Stimulated activated naive CD8-positive, alpha-beta T cell treated with anti-CD3 and anti-CD28 coated beads, Interleukin-15, Interleukin-2, amounts not matched to agents 100 U/mL and 50 U/mL, for 24 hours (primary cell): ENCODE measurements at places on chromosomes 4 and X.

- no peak for DNase-seq
Measured at GRCh38 chrX:69264158-69264581, 98.9 kb upstream of the PJA1 start.

GRCh38 chrX:129840344-129840743 lies 3.3 kb downstream of the ZDHHC9 start:
- DNase-seq, result no peak

DNA sequence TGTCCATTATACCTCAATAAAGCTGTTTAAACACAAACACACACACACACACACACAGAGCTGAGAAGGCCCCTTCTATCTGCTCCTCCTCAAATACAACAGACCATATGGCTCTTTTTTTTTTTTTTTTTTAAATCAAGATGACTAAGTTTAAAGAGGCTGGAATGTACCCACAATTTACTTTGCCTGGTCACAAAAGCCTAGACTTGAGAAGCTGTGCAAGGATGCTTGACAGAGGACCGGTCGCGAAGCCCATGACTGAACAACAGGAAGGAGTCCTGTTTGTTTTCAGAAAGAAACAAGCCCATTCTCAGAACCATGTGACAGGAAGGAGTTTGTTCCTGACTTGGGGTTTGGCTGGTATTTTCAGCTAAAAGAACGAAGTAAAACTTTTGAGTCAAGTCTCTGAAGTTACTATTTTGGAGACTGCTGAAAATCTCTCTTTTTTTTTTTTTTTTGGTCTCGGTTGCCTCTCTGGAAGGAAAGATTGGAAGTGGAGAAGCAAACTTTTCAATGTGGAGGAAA lies 650.9 kb upstream of the TENM3 start:
- no peak for DNase-seq

- no peak for DNase-seq
Measured at GRCh38 chr4:150136036-150136435, 57.8 kb downstream of the DCLK2 start.

GRCh38 chr4:87057835-87058355 lies 123.1 kb downstream of the AFF1 start:
- DNase-seq, result no peak

DNA sequence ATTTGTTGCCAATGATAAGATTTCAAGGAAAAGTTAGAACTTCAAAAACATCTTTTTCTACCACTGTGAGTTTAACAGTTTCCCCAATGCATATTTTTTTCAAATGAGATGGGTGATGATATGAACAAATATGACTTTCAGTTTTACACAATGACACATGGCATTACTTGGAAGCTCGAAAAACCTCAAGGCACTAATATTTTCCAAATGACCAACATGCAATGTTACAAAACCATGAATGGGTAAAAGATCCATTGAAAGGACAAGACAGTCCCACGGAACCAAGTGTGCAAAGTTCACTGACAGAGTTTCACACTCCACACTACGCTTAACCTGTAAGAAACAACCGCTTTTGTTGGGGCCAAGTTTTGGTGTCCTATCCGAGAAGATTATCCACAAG lies 84.5 kb downstream of the CD99L2 start:
- DNase-seq, result no peak

DNA sequence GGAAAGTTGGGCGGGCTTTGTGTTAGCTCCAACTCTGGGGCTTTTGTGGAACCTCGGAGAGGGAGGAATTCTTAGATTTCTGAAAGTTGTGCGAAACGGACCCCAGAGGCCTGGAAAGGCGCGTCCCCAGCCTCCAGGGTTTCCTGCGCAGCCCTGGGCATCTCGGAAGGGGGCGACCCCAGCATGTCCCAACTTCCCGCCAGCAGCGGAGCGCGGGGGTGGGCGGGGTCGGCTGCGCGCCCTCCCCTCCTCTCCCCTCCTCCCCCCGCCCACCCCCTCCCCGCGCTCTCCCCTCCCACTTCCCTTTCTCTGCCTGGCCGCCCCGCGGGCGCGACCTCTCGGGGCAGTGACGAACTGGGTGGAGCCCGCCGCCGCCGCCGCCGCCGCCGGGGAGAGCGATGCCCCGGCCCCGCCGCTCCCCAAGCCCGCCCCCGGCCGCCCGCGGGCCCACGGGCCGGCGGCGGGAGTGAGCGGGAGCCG lies 16.8 kb downstream of the PTTG2 start:
- DNase-seq, result peak; percentile 87

GRCh38 chr4:109083911-109084310 lies 218.5 kb downstream of the COL25A1 start:
- DNase-seq, result no peak

GRCh38 chrX:13254076-13254785 lies 65.6 kb downstream of the ATXN3L start:
- no peak for DNase-seq

DNA sequence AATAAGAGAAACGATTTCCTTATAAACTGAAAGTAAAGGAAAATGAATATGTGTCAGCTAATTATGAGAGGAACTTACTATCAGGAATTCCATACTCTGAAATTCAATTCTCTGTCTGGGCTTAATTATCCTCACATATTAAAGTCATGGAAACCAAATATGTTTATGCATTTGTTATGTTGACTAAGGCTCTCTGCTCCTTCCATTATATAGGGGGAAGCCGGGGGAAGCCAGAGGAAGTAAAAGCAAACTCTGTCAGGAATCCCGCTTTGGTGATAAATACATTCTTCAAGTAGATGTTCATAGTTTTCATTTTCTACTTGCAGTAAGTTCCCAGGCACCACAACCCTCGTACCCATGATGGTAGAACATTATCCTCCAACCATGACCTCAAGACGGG lies 142.8 kb upstream of the VCX2 start:
- no peak for DNase-seq

GRCh38 chr4:145936997-145937901 lies 1.4 kb downstream of the ZNF827 start:
- DNase-seq, result peak; percentile 67

DNA sequence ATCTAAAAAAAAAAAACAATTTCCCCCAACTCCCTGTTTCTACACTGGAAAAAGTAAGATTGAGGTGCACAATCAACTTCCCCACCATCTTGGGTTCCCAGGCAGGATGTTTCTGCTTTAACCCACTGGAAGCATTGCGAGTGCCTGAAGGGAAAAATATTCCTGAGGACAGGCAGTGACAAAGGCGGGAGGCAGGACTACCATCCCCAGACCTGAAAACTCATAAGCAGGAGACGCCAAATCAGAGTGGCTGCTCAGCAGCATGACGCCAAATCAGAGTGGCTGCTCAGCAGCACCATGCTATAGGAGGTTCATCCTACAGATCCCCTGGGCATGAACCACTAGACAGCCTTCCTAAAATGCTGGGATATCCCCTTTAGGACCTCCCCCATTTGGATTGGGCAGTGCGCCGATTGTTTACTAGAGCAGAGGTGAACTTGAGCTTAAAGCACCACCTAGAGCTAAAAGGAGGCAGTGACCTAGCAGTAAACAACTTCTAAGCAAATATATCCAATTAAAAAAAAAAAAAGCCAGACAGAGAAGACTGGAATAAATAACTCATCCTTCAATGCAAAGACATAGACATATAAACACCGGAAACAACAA lies 35.0 kb upstream of the GK start:
- DNase-seq, result no peak

GRCh38 chr4:145954924-145955339 lies 16.3 kb upstream of the ZNF827 start:
- no peak for DNase-seq

DNA sequence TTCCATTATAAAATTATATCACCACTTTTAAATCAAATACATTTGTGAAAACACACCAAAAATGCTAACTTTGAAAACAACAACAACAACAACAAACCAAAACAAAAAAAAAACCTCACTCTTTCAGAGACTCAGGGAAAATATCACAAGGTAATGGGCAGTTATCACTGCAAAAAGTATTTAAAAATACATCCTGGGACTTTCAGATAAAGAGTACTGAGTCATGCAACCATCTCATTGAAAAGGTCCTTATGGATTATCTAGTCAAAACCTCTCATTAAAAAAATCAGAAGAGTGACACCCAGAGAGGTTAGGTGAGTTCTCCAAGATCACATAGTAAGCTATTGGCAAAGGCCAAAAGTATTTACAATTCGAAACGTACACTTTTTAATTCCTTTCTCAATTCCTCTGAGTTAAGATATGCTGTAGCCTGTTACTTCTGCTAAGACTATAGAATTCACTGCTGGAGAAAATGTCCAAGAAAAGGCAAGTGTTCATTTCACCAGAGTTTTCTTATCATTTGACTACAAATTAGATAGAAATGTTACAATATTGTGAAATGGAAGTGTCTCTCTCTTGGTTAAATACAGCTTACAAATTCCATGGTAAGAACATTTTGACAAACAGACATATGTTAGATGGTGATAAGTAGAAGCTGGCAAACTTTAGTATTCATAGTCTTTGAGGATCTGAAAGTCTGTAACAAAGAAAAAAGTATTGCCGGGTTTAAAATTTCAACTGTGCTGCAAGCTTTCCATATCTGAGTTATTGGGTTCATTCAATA lies 9.3 kb downstream of the STX18 start:
- no peak for DNase-seq

- no peak for DNase-seq
Measured at GRCh38 chr4:68310651-68311247, 39.1 kb downstream of the YTHDC1 start.

GRCh38 chr4:4388311-4388790 lies 1.4 kb downstream of the NSG1 start:
- no peak for DNase-seq

- no peak for DNase-seq
Measured at GRCh38 chr4:77952457-77952856, 89.8 kb downstream of the MRPL1 start.

- no peak for DNase-seq
Measured at GRCh38 chr4:161342881-161343568, 820.8 kb downstream of the FSTL5 start.

GRCh38 chr4:173765751-173766150 lies 235.7 kb upstream of the HAND2 start:
- DNase-seq, result no peak

DNA sequence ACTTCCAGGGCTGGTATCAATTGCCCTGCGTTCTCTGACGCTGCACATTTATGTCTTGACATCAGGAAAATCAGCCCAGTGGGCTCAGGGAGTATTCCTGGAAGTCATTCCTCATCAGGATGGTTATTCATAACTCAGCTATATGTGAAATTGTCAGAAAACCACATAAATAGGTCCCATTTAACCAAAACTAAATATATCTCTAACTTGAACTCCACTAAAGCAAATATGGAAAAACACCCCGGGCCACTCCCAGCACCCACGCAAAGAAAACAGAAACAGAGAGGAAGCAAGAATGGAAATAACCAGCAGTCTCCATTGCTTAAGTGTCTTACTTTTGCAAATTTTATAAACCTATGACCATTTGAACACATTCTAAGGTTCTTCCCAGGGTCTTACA lies 112.0 kb downstream of the IRF2 start:
- DNase-seq, result no peak

DNA sequence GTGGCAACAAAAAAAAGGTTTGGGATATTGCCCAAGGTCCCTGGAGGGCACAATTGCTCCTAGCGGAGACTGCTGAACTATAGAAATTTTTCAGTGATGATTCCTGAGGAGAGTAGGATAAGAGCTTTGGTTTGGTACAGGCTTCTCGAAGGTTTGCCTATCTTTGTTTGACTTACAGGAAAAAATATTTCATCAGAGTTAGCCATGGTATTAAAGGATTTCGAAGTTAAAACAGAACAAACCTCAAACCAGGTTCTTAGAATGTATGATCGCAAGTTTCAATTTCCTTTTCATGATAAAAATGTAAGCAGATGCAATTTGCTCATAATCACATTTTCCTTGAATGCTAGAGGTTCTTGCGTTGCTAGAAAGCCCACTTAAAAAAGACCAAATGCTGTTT lies 1.7 kb downstream of the EGFL6 start:
- no peak for DNase-seq

DNA sequence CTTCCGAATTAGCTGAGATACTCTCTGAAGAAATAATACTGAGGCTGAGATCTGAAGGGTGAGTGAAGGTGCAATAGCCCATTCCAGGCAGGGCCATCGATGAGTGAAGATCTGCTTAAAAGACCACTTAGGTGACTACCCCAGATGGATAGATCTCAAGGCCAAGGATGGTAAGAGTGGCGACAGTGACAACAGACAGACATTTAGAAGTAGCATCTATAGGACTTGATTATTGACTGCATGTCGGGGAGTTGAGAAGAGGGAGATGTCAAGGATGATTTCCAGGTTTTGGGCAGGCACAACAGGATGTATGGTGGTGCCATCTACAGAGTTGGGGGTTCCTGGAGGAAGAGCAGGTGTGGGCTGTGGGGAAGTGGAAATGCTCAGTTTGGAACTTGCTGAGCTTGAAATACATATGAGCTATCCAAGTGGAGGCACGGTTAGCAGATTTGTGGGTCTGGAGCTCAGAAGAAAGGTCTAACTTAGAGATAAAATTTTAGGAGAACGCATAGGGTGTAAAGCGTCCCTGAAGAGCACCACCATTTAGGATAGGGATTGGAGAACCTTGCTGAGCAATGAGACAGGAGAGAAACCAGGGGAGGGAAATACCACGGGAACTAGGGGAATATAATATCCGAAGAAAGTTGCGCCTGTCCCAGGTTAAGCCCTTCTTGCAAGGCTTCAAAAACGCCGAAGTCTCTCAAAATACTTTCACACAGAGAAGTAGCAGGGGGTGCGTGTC lies 688 bp downstream of the UFSP2 start:
- DNase-seq, result no peak

- DNase-seq, result no peak
Measured at GRCh38 chr4:3328814-3329663, 36.2 kb downstream of the RGS12 start.

GRCh38 chr4:33302321-33302720 lies 2582.2 kb downstream of the PCDH7 start:
- DNase-seq, result no peak

- no peak for DNase-seq
Measured at GRCh38 chr4:3388471-3389232, 53.1 kb upstream of the HGFAC start.

GRCh38 chr4:55731959-55732358 lies 87.6 kb upstream of the EXOC1L start:
- DNase-seq, result no peak

DNA sequence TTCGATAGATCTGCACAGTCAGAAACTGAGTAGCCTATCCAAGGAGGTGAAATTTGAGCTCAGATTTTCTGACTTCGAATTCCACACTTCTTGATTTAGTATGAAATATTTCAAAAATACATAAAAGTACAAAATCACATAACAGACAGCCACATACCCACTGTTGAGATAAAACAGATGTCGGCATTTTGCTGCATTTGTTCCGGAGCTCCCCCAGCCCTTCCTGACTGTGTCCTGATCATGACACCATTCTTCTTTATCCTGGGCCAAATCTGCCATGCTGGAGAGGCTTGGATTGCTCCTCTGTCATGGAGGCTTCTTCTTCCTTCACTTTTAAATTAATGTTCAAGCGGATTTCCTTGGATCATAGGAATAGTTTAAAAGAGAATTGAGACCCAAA lies 124.2 kb upstream of the RBPJ start:
- no peak for DNase-seq

DNA sequence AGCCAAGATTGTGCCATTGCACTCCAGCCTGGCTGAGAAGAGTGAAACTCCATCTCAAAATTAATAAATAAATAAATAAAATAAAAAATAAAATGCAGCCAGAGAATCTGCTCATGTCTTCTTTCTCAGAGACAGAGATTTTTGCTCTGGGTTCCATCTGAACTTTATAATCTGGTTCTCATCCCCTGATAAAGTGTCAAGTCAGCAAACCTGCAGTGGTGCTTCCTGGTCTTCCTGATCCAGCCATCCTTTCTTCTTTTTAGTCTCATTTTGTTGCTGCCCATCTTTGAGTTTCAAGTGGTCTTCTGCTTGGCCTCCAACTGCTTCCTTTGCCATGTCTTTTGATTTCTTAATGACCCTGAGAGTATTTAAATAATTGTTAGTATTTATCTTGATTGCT lies 24.1 kb downstream of the MAP7D3 start:
- DNase-seq, result no peak

GRCh38 chr4:39522068-39522467 lies 5.2 kb downstream of the UGDH start:
- DNase-seq, result no peak
